Thoracic aorta (tissue), 2 donors: ENCODE measurements at places on chromosomes 16 and 17.

DNA sequence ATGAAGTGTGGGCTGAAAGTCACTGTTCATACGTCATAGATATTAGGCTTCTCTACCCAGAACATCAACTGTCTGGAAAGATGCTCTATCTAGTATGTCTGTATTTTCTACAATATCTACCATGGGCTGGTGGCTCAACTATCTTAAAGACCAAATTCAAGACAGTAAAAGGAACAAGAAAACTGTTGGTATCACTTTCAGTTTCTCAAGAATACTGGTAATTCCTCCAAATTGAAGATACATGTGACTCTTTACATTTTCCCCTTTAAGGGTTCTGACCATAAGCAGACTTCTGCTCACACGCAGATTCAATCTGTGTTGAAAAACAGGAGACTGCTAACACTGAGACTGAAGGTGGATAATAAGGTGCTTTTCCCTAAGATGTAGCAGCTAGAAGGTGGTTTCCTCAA lies 24.2 kb downstream of the XPO6 start:
- DNase-seq = no peak

GRCh38 chr17:62980842-62981241 lies 14.8 kb downstream of the TANC2 start:
- no peak for DNase-seq

DNA sequence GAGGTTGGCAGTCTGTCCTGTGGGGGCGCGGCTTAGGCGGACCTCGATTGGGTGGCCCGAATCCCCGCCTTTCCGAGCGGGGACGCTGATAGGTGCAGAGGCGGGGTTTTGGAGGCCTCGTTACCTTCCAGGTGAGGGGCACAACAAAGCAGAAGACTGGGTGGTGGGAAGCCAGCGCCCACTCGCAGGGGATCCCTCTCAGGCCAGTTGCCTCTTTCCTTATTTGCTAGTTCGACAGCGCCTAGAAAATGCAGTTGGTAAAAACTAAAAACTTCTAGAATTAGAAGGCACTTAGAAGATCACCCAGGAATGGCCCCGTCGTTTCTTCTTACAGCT lies 730 bp downstream of the KAT7 start:
- no peak for DNase-seq

GRCh38 chr16:53848277-53848942 lies 144.5 kb downstream of the FTO start:
- no peak for DNase-seq

DNA sequence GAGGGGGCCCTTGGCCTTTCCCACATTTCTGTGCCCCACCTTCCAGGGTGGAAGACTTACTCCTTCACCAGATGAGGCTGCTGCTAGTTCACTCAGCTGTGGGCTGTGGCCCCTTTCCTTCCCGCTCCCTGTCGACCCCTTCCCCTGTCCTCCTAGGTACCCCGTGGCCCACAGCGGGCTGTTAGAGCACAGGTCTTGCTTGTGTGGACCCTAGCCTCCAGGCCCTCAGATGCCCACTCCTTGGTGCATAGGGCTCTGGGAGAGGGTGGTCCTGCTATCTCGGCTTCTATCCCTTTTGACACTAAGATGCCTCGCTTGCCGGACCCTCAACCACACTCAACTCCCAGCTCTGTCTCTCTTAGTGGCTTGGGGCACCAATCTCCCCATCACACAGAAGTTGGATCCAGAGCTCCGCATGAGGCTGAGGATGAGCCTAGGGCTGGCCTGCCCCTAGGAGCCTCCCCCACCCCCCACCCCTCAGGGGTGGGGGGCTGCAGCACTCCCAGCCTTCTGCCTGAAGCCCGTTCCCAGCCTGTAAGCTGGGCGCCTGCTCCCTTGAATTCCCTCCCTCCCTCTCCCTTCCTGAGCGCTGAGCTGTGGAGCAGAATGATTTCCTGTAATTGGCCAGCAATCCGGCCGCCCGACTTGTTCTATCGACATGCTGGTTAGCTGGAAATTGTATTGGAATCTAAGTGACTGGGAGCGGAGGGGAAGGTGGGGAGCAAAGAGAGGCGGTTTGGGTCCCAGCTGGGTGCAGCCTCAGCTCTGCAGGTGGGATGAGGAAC lies 30.9 kb downstream of the DCAKD start:
- no peak for DNase-seq

- no peak for DNase-seq
Observed at GRCh38 chr16:2787406-2787805, at the start of gene PRSS33. Gene PRSS33, minus strand, starts transcription at chr16:2787560. Its CDS starts 1,013 bp downstream, at chr16:2786547.

DNA sequence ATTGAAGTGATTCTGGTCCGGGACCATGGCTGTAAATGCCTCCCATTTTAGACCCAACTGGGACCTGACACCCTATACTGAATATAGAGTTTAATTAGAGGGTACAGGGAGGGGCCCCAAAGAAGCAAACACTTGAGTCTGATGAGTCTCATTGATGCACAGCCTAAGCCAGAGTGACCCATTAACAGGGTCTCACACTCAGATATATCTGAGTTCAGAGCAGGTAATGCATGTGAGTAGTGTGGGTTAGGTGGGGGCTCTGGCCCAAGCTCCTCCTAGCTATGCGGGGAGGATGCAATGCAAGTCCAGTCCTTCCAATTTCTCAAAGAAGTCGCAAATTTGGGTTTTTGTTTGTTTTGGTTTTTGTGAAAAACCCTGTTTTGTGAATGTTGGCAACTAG lies 17.1 kb upstream of the MARCHF10 start:
- no peak for DNase-seq

- DNase-seq = no peak
Observed at GRCh38 chr17:40348562-40349476, 15.7 kb downstream of the GJD3 start.

DNA sequence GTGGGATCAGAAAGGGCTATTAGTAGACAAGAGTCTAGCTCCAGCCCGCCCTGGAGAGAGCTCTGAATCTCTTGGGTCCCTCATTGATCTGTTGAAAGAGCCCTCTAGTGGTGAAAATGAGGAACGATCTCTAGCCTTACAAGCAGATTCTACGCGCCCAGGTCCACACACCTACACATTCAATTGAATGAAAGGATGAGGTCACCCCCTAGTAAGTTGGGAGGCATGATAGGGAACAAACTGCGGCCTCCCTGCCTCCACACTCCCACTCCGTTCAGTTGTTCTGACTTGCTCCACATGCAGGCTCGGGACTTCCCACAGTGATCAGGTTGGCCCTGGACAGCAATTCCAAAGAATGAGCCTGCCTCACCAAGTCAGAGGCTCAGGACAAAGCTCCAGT lies 2.9 kb upstream of the CACNG3 start:
- DNase-seq = no peak

GRCh38 chr17:64229815-64230728 lies 33.0 kb downstream of the TEX2 start:
- no peak for DNase-seq

- no peak for DNase-seq
Observed at GRCh38 chr16:89944773-89945172, 3.8 kb upstream of the DEF8 start.

DNA sequence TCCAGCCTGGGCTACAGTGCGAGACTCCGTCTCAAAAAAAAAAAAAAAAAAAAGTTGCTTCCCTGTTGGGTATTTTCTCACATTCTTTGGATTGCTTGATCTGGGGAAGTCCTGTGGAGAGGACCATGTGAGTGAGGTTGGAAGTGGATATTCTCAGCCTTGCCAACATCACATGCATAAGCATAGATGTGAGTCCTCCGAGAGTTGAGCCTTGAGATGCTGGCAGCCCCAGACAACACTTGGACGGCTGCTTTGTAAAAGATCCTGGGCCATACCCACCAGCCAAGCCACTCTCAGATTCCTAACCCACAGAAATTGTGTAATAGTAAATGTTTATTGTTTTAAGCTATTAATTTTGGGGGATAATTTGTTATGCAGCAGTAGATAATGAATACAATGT lies 1570.0 kb upstream of the GOT2 start:
- no peak for DNase-seq

DNA sequence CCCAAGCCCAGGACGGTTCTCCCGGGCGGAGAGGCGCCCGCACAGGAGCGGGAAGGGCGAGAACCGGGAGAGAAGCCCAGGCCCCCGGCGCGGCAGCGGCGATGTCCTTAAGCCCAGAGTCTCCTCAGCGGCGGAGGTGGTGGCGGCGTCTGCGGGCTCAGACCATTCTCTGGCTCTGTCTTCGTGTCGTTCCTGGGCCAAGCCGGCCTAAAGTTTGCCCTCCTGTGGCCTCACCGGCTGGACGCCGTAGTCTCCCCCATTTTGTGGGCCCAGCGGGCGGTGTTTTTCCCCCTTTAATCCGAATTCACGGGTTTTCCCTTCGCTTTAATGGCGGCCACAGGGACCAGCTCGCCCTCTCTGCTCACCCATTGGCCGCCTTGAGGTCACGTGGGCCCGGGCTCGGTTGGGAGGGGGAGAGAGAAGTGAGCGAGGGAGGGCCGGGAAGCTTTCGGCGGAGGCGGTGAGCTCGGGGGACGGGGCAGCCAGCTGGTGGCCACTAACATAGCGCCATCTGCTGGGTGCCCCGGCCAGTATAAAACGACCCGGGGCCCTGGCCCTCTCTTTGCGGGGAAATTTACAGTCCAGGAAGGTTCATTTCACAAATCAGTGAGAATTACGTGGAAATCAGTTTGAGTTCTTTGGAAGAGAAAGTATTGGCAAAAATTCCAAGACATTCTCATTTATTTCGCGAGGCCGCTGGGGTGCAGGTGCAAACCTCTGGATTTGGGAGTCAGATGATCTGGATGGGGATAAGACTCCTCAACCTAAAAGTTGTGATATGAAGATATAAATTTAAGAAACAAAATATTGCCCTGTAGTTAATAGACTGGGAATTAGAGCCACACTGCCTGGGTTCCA lies 762 bp upstream of the MED13 start:
- peak; percentile 96 for DNase-seq

GRCh38 chr16:375212-375611 lies 4.9 kb upstream of the MRPL28 start:
- DNase-seq = no peak

DNA sequence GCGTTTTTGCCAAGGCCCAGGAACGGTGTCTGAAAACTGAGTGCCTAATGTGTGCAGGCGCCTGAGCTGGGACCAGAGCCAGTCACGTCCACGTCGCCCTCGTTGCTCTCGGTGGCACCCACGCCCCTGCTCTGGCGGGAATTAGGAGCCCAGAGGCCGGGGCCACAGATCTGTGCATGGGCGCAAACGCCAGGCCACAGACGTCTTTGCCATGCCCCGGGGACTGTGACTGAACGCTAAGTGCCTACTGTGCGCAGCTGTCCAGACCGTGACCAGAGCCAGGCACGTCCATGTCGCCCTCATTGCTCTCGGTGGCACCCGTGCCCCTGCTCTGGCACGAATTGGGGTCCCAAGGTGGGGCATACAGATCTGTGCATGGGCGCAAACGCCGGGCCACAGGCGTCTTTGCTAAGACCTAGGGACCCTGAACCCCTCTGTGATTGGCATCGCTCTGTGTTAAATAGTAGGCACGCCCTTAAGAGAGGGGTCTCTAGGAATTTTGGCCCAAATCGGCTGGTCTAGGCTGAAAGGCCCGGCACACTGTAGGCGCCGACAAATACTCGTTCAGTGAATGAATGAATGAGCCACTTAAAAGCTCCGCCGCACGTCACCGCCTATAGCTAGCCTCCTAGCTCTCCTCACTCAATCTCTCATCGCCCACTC lies 827 bp upstream of the UBALD1 start:
- no peak for DNase-seq

DNA sequence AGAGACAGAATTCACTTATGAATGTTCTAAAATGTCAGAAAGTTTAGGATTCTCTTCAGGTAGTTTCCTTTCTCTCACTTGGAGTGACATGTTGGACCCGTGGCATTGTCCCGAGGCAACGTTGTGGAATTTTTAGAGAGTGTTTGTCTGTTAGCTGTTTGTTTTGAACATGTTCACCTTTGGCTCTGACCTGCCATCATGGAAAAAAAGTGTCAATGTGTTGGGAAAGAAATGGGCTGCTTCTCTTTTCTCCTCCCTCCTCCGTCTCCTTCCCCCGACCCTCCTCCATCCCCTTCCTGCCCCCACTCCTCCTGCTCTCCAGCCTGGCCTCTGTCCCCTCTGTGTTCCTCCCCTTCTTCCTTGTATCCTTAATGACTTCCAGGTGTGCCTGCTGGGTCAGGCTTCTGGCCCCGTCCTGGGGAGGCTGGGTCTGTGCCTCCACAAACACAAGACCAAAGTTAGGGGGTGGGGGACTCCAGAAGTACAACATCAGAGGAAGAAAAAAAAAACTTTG lies 463.1 kb downstream of the MAF start:
- DNase-seq = no peak

DNA sequence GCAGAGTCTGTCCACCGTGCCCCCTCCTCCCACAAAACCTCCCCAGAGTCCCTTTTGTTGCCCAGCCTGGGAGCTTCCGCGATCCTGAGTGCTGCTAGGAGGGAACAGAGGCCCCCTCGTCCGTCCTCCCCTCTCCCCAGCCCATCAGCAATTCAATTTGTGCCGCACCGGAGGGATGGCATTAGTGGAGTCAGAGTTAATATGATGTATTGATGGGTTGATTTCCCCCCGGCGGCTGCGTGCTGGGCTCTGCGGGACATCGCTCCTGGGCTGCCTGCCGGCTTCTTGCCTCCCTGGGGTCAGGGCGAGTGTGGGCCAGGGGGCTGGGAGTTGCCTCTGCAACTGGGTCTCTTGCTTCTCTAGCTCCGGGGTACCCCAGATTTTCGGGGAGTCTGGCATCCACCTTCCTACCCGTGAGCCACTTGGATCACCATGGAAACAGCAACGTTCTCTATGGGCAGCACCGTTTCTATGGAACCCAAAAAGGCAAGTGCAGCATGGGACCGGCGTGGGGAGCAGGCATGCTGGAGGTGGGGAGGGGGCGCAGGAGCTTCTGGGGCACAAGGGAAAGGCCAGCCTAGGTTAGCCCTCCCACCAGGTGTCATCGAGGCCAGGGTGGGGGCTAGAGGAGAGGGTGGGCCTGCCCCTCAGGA lies 42.9 kb downstream of the BAHCC1 start:
- DNase-seq = no peak

DNA sequence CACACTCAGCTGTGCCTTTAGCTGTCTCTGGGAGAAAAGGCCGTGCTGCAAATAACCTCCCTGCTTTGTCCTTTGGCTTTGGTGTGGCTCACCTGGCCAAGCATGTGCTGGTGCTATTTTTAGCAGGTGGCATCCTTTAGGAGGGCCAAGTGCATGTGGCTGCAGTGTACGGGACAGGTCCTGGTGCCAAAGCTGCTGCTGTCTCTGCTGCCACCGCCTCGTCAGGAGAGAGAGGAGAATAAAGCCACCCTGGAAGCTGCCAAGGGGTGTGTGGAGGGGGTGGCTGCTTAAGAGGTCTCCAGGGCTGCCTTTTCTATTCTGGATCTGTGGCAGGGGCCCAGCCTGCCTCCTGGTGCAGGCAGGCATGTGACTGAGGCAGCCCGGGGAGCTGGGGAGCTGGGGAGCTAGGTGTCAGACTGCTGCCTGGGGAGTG lies 6.2 kb downstream of the AKAP1 start:
- no peak for DNase-seq

DNA sequence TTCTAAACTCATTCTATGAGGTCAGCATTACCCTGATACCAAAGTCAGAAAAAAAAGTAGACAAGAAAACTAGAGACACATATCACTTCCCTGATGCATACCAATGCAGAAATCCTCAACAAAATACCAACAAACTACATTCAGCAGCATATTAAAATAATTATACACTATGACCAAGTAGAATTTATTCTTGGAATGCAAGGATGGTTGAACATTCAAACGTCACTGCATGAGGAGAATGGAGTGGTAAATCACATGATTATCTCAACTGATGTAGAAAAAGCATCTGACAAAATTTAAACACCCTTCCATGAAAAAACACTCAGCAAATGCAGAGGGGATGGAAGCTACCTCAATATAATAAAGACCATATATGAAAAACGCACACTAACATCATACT lies 155.0 kb upstream of the KCNJ18 start:
- DNase-seq = no peak

GRCh38 chr16:27417047-27417671 lies 15.2 kb downstream of the IL21R start:
- no peak for DNase-seq
